ENCODE measurements at places on chromosomes 6 and 20. TPM values are rescaled to one million over a fixed set of nuclear protein-coding genes. Genes with fewer than 3 reads are reported as not detected.

The IL17F gene
- polyA plus RNA-seq = not detected

The CASS4 gene
- 1.0 TPM for polyA plus RNA-seq

The C20orf144 gene
- polyA plus RNA-seq = 0.14 TPM

- no peak for DNase-seq
These were observed 47.8 kb upstream of the FRMD1 start for GRCh38 chr6:168126566-168127383.

DNA sequence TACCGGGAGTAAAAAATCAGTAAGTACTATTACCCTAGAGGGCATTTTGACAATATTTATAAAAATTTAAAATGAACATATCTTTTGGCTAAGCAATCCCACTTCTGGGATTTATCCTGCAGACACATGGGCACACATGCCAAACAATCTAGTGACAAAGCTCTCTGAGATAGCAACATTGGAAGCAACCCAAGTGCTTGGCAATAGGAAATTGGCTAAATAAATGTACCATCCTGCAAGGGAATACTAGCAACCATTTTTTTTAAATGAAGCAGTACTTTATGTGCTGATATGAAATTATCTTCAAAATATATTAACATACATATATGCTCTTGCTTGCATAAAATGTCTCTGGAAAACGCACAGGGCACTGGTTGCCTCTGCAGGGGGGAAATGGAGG is 133.8 kb downstream of the SNX5 start:
- DNase-seq = peak; percentile 97

Measured in brain (organoid and tissue), 16 donors.